ENCODE measurements at places on chromosomes 1 and 21. TPM values are rescaled to one million over a fixed set of nuclear protein-coding genes. Genes with fewer than 3 reads are reported as not detected.

DNA sequence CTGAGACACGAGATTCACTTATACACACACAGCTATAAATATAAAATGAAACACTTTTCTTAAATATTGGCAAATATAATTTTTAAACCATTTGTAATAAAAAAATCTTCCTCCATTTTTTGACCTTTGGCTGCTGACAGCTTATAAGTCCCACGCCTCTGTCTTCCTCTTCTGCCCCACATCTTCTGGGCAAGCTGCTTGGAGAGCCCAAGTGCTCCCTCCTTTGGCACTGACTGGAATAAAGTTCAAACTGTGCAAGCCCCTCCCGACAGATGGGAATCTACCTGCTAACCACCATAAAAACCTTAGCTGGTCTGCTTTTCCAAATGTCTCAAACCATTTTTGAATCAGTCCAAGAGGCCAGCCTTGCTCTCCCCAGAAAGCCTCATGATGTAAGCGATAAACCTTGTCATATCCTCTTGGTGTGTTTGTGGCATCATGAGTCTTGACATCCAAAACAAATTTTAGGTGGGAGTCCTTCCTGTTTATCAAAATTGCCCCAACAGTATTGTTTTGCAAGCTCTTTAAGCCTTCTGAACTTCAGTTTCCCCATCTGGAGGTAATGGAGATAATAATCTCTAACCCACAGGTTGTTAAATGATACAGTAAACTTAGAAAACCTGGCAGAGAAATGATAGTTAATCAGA, 99.8 kb downstream of the SNX7 start:
- DNase-seq = no peak

DNA sequence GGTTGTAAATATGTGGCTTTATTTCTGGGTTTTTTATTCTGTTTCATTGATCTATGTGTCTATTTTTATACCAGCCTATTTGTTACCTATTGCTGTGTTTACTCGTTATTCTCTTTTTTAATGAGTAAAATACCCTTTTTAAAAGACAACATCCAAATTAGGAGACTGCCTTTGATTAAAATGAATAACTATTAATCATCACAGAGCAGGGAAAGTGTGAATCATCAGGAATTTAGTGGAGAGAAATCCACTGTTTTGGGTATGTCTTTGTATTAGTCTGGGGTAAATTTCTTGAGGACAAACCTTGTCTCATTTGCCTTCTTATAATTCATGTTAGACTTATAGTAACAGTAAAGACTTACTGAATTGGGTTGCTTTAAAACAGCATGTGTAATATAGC, 12.1 kb downstream of the DISC1 start:
- no peak for DNase-seq

DNA sequence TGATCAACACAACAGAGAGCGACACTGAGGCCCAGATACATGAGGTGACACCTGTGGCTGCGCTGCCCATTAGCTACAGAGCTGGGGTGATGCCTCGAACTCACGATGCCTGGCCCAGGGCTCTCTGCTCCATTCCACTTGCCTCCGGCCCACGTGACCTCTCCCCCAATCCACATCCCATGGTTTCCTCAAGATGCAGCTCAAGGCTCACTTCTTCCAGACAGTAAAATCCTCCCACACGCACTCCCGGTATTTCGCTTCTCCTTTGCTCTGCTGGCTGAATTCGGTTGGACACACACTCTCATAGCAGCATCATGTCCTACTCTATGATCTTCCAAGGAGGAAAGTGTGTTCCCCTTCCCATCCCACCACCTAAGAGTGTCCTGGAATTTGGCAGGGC, 672.5 kb downstream of the KIF26B start:
- DNase-seq = no peak

DNA sequence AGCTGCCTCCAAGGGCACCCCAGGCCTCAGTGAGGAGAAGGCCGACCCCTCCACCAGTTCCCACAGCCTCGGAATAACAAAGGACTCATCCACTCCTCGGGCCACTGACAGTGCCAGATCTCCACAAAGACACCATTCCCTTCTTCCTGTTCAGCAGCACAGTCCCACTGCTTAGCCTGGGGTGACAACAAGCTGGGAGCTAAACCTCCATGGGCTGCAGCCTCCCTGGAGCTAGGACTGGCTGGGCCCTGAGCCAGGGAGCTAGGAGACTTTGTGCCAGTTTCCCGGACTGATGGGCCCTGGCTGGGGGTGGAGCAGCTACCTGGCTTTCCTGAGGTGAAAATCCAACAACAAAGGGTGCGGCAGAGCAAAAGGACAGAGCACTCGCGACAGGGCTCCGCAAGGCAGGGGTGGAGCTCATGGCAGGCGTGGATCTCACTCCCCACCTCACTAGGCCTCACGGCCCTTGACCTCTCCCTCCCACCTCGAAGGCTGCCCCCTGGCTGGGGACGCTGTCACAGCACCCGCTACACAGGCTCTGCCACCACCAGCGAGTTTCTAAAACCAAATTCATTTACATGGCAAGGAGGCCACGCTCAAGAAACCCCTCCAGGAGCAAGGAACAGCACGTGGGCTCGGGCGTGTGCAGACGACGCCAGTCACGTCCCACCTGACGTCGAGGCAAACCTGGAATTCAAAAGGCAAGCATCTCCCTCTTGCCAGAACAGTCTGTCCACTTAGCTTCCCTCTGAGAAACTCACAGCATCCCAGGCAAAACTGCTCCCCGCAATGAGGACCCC, 13.8 kb downstream of the SLC35E2B start:
- no peak for DNase-seq

DNA sequence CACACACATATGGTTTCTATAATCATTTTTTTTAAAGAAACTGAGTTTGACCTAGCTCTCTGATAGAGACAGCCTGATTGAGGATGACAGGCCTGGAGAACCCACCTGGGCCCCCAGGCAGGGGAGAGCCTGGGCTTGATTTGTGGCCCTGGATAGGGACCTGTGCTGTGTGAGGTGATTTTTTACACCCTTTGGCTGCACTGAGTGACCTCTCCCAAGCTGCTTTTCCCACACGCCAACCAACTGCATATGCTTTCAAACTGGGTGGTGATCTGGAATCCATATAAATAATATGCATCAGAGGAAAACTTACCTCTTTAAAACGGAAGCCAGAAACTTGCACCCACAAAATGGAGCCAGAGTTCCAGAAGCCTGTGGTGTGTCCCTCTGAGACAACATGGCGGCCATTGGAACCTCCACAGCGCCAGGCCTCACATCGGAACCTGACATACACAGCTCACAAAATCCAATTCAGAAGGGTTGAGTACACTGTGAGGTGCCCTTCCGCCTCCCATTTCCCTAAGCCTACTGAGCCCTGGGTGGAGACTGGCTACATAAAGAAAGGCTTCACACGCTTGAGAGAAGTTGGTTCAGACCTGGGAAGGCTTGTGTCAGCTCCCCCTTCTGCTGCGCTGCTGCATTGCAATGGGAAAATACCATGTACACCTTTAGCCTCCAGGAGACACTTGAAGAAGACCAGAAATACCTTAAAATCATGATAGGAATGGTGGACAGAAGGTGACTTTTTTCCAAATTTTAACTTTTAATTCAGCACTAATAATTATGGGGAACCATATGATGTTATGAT, 160.7 kb downstream of the HHIPL2 start:
- DNase-seq = no peak

DNA sequence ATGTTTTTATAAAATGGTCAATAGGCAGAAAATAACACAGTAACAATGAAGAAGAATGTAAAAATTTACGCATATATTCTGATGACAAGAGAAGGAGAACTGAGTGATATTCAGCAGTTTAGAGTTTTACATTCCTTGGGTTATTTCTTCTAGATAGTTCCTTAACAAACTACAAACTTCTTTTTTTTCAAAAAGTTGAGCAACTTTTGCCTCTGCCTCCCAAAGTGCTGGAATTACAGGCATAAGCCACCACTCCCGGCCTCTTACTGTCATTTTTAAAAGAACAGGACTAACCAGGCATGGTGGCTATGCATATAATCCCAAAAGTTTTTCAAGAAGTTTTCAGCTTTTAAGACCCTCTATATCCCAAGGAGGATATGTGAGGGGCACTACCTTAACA, 32.9 kb downstream of the ARNT start:
- DNase-seq = no peak

Gene GBP2
- not detected for total RNA-seq

Gene TCHHL1
- total RNA-seq = not detected

Gene KCNE2
- not detected for total RNA-seq

Gene MPC2
- total RNA-seq = 72.8 TPM

Data from G401 (cell line).